ENCODE measurements at places on chromosomes 5 and 9. TPM values are rescaled to one million over a fixed set of nuclear protein-coding genes. Genes with fewer than 3 reads are reported as not detected.

CDX1 gene
- total RNA-seq = 0.24 TPM

C9orf57 gene
- not detected for total RNA-seq

TMEM215 gene
- total RNA-seq = not detected

GRCh38 chr5:125002727-125003598 is 256.5 kb upstream of the ZNF608 start:
- peak; percentile 73 for DNase-seq

- peak; percentile 81 for DNase-seq
Measured at GRCh38 chr9:88781628-88782391, 209.5 kb upstream of the S1PR3 start.

GRCh38 chr9:5767968-5768932 is 64.7 kb downstream of the ERMP1 start:
- DNase-seq = no peak

DNA sequence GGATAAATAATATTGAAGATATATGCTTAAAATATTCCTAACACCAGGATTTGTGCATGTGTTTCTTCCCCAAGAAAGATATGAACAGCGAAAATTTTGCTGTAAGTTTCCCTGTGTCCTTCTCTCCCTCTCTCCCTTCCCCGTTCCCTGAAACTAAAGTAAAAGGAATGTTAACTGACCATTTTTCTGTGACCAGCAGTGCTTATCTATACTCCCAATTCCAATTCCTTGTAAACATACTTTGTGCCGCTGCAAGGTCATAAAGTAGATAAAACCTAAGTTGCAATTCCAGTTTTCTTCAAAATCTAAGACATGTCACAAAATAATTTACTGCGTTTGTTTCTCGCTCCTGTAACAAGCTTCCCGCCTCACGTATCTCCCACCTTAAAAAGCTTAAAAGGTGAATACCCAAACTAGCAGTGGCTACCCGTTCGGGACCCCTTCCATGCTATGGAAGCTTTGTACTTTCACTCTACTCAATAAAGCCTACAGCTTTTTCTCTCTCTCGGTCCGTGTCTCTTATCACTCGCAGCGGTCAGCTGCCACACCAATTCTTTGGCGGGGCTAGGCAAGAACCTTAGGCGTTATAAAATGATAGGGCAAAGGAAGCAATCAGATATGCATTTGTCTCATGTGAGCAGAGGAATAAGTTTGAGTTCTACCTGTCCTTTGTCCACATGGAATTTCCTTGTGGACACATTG is 1798.0 kb downstream of the EFNA5 start:
- DNase-seq = no peak

- peak; percentile 6 for DNase-seq
Measured at GRCh38 chr5:157184117-157184670, 3.6 kb downstream of the ITK start.
